NCI-H82 (cell line): ENCODE measurements at places on chromosomes 7 and 10.

GRCh38 chr10:111093741-111094380 lies 17.0 kb downstream of the ADRA2A start:
- no peak for DNase-seq

DNA sequence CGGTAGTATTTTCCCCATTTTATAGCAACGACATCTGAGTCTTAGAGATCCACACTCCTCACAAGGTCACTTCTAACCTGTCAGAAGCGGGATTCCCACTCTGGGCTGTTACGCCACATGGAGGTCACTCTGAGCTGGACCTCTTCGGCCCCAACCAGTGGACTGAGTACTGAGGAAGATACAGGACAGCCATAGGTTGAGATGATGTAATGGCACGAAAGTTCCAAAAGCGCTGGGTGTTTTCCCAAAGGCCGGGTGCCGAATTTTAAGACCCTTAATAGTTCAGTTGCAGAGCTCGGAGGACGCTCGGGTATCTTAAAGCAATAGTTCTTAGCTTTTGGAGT lies 699 bp downstream of the GHITM start:
- no peak for DNase-seq

- DNase-seq: peak; percentile 12
Measured at GRCh38 chr10:76435157-76435556, 1003.7 kb downstream of the LRMDA start.

DNA sequence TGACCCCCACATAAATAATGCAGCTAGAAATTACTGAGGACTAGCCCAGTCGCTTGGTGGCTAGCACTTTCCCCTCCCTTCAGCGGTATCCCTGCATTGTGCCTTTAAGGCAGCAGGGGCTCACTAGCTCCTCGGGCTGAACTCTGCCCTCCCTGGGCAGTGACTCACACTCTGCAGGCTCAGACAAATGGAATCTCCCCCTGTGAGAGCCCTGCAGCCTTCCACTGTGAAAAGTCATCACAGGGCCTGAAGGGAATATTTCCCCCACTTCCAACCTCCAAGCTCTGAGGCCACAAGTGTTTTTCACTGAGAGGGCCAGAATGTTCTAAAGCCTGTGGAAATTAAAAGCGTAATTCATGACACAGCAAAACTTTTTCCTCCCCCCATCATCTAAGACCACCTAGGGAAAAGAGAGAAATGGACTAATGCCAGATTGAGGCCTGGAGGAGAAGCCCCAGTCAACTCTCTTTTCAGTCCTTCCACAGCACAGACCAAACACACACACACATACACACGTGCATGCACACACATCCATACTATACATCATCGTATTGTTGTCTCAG lies 93.6 kb upstream of the COL1A2 start:
- peak; percentile 19 for DNase-seq

DNA sequence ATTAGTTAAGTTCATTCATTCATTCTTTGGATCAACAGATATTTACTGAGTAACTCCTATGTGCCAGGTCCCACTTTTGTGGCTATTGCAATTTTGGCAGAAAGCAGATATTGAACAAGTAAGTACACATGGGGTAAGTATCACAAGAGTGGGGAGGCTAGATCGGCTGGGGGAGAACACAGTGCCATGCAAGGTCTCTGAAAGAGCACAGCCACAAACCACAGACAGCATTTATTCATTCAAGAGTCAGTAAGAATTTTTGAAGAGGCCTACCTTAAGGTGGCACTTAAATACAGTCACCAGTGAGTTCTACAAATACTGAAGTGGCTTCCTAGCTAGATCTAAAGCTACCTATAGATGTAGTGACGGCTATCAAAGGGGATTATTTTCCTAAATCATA lies 304.2 kb downstream of the RNLS start:
- no peak for DNase-seq

GRCh38 chr10:102919246-102919959 lies 1.3 kb downstream of the CNNM2 start:
- DNase-seq: peak; percentile 37

- no peak for DNase-seq
Measured at GRCh38 chr7:128701062-128701785, 29.1 kb downstream of the GARIN1A start.

- DNase-seq: no peak
Measured at GRCh38 chr10:82213784-82214183, 338.8 kb downstream of the NRG3 start.

DNA sequence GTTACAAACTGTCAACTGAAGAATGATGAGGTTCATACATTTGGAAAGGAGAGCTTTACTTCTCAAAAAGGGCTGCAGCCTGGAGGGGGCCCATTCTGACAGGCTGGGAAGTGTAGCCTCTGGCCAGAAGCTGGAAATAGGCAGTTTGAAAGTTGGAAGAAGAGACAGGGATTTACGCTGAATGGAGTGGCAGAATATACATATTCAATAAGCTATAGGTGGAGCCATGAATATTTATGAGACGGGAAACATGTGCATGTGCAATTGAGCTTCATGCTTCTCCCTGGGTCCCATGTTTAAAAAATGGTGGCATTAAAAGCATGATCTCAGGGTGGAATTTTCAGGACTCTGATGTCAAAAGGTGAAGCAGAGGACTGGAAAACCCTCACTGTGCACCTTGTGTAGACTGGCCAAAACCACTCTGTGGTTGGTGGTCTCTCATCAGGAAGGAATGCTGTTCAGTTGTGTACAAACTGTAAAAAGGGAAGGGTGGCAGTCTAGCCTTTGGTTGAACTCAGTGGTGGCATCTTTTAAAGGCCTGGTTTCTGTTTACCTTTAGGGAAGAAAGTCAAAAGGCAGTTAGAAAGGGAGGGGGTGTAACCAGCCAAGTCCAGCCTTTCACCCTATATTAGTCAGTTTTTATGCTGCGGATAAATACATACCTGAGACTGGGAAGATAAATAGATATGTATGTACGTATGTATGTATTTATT lies 7.2 kb upstream of the ACTR3B start:
- DNase-seq: no peak

DNA sequence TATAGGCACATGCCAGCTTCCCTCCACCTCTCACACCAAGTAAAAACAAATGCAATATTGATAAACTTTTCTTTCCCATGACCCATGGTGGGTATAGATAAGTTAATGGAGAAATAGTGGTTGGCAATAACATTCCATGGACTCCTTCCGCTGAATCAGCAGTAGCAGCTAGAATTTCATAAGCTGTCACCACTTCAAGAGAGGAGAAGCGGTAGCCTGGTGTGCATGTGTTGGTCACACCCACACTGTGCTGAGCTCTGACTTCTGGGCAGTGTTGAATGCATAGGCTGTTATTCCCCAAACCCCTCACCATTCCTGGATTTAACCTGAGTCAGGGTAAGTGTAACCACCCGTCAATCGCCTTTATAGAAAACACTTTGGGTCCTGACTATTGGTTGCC lies 32.5 kb upstream of the BMPER start:
- no peak for DNase-seq

GRCh38 chr10:16581202-16581601 lies 59.5 kb upstream of the C1QL3 start:
- DNase-seq: no peak

DNA sequence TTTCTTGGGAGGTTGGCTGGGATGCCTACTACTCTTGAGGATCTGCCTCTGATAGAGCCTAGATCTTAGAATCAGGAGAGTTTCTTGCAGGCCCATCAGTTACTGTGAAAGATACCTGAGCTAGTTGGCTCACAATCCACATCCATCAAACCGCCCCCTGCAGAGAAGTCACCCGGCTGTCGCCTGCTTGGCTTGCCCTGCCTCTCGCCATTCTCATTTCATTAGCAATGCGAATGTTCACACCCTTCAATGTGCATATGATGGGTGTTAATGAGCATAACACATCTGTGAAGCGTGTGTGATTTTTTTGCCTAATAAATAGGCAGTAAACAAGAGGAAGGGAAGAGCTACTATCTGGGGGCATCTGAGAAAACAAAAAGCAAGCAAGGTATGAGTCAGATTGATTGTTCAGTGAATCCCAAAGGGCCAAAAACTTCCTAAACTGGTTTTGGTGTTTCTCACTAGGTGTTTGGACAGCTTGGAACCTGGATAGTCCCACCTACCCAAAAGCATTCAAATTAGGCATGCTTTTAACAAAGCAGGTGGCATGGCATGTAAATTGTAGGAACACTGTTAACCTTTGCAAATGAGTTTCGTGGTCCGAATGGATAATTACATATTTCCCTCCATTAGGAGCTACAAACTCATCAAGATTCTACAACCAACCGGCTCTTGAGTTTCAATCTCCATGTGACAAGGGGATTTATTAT lies 272.3 kb upstream of the C7orf33 start:
- no peak for DNase-seq

DNA sequence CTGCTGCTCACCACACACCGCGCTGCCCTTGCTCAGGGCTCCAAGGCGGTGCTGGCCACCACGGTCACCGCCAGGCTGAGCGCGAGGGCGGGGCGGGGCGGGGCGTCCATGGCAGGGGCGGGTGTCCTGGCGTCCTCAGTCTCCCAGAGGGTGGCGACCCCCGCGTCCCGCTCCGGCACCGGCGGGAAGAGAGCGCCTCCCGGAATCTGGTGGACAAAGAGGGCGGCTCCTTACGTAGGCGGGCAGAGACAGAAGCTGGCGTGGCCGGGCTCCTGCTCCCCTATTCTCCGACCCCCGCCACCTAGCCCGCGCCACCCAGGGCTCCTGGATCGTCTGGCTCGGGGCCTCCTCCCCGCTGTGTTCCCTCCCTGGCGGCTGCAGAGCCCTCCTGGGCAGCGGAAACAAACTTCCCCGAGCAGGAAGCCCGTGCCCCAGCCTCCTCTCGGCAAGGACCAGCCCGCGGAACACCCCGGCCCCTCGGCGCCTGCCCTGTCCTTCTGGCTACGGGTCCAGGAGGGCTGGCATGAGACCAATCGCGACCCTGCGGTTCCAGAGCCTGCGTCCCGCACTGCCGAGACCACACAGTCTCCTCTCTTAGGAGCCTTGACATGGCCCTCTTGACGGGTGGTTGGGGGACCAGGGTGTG lies 133.8 kb upstream of the ZNF92 start:
- DNase-seq: no peak

DNA sequence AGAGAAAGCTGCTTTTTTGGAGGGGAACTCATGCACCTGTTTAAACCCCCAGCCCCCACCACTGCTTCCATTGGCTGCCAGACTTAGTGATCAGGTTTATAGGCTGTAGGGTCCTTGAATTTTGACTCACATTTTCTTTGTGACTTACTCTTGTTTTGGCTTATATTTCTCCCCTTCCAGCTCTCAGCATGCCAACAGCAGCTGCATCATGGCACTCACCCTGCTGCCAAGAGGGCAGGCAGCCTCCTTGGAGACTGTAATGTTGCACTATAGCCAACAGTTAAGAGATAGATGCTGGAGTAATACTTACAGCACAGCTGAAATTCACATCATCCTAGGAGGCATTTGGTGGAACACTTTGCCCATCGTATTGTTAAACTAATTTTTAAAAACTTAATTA lies 98.0 kb upstream of the GLCCI1 start:
- DNase-seq: no peak

GRCh38 chr7:91835091-91835825 lies 45.2 kb downstream of the MTERF1 start:
- DNase-seq: no peak

DNA sequence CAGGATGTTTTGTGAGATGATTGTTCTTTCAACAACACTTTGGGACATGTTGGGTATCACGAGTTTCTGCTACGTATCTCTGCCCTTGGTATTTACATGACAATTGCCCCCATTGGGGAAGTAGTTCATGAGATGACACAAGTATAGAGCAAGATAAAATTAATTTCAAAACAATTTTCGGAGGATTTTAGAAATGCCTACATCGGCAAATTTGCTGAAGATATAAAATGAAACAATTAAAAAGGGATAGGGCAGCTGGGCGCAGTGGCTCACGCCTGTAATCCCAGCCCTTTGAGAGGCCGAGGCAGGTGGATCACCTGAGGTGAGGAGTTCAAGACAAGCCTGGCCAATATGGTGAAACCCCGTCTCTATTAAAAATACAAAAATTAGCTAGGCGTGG lies 371.7 kb downstream of the INHBA start:
- DNase-seq: no peak

DNA sequence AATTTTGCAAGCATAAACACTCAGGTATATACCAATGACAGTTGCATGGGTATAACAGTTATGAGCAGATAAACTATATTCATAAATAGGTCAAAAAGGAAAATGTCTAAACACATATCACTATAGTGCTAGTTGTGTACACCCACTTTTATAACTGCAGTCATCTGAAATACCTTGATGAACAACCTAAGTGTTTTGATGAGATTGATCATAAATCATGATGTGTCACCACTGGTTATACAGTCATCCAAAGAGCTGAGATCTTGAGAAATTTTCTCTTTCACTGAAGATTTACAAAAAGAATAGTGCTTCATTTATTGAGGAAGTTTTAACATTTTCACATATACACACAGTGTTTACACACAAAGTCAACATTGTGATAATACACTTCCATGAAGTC lies 78.6 kb upstream of the SLC25A13 start:
- DNase-seq: no peak

DNA sequence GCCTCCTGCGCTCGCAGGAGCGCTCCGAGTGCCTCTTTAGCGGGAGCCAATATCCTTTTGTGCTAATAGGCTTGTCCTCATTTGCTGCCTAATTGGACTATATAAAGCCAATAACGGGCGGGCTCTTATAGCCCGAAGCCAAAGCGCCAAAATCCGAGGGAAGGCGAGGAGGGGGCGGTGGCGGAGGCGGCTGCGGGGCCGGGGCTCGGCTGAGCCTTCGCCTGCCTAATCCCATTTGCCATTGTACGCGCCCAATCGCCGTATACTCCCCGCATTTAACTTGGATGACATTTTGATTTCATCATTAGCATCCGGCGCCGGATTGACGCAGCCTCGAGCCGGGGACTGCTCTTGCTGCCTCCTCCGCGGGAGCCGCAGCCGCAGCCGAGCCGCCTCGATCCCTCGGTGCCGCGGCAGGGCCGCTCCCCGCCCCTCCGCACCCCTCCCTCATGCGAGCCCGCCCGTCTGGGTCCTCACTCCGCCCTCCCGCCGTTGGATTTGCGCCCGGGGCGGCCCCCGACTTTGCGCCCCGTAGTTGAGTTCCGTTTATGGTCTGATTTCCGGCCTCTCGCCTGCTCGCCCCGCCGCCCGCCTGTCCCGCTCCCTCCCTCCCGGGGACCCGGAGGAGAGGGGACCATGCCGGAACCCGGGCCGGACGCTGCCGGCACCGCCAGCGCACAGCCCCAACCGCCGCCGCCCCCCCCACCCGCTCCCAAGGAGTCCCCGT lies at the start of gene HMX3:
Gene HMX3, plus strand, starts transcription at position 556 of the 727 bp plus-strand sequence. Its CDS starts 81 bp downstream, at position 637.
- DNase-seq: peak; percentile 98

DNA sequence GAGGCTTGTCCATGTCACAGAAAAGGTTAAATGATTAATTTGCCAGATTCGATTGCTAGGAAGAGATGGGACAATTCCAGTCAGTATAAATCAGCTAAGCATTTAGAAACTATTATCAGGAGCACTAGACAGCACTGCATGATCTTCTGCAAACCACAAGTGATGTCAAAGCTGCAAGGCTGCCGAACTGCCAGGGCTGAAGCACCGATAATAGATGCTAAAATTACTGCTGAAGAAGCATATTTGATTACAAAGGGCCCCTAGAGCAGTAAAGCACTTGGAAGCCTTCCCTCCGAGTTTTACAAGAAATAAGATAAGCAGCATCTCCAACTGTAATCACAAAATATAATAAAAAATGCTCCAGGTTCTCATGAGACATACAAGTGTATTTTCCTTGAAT lies 40.6 kb downstream of the RNLS start:
- DNase-seq: no peak
